ENCODE measurements at places on chromosomes 2 and 18.

DNA sequence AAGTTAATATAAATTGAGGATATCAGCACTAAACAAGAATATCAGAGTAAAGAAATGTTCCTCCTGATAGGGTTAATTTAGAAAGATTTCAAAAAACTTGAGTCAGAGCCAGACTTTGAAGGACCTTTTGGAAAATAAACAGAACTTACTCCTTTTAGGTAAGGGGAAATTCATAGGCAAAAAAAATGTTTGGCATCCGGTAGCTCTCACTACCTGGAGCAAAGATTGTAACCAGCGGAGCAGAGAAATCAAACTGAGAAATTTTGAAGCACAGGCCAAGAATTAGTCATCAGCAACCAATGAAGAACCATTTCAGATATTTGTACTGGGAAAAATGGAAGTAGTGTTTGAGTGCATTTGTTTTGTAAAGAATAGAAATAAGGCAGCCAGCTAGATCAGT lies 113.0 kb downstream of the ICA1L start:
- DNase-seq = no peak

GRCh38 chr2:74653589-74653984 lies 460 bp upstream of the SEMA4F start:
- DNase-seq = no peak

DNA sequence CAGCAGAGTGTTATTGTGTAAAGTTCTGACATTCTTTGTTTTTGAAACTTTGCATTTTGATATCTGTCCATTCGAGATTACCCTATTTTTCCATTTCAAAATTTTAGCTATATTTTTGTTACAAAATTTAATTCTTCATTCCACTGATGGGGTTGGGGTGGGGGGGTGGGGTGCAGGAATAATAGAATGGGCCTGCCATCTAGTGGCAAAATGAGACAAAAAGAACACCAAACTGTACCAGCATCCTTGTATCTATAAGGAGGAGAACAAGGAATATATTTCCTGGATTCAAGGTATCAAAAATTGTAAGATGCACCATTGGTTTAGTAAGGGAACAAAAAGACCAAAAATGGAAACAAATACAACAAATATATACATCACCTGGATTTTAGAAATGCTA lies 27.9 kb upstream of the TTR start:
- DNase-seq = no peak

DNA sequence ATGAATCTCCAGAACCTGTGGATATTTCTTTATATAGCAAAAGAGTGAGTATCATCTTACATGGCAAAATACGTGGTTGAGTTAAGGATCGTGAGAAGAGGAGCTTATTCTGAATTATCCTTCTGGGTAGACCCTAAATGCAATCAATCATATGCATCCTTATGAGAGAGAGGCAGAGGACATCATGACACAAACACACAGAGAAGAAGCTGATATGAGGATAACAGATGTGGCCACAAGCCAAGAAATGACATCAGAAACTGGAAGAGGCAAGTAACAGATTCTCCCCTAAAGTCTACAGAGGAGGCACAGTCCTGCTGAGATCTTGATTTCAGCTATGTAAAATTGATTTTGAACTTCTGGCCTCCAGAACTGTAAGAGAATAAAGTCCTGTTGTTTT lies 730.2 kb upstream of the ZNF804A start:
- DNase-seq = no peak

DNA sequence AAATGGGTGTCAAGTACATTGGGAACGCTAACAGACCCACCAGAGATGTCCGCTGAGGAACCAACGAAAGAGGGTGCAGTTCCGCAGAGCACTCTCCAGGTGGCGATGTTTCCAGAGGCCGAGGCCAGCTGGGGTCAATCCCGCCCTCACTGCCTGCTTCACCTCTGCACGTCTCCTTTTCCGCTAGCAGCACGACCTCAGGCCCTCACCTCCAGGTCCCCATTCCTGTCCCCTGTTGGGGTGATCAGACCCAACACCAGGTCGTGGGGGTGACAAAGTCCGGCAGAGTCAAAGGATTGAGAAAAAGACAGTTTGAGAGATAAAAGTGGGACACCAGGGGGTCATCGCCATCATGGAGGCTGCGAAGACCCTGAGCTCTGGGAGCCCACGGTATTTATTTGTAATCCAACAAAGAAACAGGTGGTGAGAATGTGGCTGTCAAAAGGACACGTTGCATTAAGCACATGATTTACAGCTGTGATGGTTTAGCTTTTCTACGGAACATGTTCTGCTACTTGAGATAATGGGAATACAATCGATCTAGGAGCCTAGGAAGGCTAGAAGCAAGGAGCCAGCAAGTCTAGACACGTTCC lies 27.3 kb downstream of the ZAP70 start:
- no peak for DNase-seq

GRCh38 chr2:231785822-231786176 lies 446 bp upstream of the COPS7B start:
- no peak for DNase-seq

DNA sequence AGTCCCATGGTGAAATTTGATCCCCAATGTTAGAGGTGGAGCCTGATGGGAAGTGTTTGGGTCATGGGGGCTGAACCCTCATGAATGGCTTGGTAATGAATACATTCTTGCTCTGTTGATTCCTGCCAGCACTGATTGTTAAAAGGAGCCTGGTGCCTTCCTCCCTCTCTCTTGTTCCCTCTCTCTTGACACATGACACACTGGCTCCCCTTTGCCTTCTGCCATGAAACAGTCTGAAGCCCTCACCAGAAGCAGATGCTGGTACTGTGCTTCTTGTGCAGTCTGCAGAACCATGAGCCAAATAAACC lies 30.6 kb upstream of the EPC2 start:
- DNase-seq = no peak

DNA sequence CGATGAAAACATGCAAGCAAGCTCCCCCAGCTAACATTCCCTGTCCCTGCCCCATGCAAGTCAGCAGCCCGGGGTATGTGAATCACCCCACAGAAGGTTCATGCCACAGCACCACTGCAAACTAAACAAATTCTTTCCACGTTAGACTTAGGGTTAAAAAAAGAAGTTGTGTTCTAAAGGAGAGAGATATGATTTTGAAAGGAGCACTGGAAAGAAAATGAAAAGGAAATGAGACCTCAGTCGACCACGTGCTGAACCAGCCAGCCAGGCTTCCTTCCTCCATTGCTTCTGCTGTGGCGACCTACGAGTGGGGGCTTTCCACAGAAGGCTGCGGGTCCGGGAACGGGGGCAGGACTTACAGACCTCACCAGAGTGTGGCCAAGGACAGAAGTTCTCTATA lies 52.0 kb downstream of the ARL4C start:
- DNase-seq = peak; percentile 79

All from AG09309 (cell line).